Pulmonary artery endothelial cell (primary cell): ENCODE measurements at places on chromosomes 11 and 22. TPM values are rescaled to one million over a fixed set of nuclear protein-coding genes. Genes with fewer than 3 reads are reported as not detected.

- no peak for DNase-seq
Measured at GRCh38 chr22:21651521-21652009, 9.5 kb downstream of the SDF2L1 start.

- no peak for DNase-seq
Measured at GRCh38 chr22:30731658-30732057, 37.0 kb downstream of the OSBP2 start.

DNA sequence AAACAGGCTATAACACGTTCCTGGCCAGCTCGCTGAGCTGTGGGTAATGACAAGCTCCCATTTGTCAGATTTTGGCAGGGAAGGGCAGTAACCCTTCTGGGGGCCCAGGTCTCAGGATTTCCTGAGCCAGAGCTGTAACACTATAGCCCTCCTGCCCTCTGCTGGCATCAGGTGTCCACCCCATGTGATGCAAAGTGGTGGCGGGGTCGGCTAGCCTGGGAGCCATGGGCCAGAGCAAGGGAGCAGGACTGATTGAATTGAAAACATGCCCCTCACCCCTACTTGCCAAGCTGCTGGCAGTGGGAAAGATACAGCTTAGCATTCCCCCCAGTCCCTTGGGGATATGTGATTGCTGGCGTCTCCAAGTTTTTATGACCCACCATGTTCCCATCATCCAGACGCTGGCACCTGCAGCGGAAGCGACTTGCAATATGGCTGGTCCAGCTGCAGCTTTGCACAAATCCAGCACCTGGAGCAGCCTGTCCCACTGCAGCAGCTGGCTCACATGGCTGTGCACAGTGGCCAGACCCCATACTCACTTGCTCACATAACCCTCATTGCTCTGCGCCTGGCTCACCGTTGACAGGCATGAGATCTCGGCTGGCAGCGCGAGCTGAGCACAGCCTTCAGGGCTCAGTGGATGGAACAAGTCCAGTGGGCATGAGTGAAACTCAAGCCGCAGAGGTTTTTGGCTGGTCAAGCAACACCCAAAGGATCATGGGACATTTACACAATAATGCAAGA, 1147.8 kb downstream of the JRKL start:
- no peak for DNase-seq

- no peak for DNase-seq
Measured at GRCh38 chr22:24040946-24041345, 29.8 kb downstream of the CABIN1 start.

GRCh38 chr22:34161431-34162123, 241.3 kb upstream of the LARGE1 start:
- no peak for DNase-seq

GRCh38 chr11:95500466-95500865, 269.5 kb upstream of the SESN3 start:
- DNase-seq, result no peak

DNA sequence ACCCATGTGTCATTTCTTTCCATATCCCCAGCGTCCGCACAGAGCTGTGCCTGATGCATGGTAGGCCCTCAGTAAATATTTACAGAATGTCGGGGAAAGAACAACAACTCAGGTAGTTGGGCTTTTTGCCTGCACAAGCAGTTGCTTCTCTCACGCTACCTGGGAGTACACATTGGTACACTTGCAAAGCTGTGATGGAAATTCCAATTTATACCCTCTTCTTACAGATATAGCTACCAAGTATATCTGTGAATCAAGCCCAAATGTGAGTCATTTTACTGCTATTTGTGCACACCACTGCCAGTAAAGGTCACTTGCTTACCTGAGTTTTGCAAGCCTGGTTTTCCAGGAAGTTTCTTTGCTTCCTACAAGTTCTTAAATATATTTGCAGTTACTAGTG, 333.0 kb upstream of the NARS2 start:
- DNase-seq, result no peak

DNA sequence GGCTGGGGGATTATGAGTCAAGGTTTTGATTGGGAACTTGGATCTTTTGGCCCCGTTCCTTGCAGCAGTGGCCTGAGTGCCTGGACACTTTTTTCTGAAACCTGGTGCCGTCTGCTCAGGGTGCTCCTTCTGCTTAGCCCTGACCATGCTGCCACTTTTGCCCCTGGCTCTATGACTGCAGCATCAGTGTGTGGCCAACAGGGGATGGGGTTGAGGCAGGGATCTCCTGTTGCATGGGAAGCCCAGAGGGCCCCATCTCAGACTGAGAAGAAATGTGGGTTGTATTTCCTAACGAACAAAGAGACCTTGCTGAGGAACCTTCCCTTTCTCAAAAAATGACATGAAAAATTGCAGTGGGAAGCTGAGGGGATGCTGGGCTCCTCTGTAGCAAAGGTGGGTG, 18.7 kb downstream of the POU2F3 start:
- DNase-seq, result no peak

DNA sequence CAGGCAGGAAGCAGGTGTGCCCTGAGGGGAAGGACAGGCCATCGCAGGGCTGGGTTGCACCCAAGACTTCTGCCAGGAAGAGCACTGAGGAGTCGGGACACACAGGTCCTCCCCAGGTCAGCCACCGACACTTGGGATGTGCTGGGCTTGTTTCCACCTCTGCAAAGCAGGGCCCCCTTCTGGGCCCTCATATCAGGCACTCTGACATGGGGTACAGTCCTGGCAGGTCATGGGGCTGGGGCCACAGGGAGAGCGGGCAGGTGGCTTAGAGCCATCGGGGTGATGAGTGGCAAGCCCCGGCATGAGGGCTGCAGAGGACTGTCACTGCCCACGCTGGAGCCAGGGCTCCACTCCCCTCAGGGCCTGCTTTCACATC, 7.9 kb upstream of the ADORA2A start:
- DNase-seq, result no peak

DNA sequence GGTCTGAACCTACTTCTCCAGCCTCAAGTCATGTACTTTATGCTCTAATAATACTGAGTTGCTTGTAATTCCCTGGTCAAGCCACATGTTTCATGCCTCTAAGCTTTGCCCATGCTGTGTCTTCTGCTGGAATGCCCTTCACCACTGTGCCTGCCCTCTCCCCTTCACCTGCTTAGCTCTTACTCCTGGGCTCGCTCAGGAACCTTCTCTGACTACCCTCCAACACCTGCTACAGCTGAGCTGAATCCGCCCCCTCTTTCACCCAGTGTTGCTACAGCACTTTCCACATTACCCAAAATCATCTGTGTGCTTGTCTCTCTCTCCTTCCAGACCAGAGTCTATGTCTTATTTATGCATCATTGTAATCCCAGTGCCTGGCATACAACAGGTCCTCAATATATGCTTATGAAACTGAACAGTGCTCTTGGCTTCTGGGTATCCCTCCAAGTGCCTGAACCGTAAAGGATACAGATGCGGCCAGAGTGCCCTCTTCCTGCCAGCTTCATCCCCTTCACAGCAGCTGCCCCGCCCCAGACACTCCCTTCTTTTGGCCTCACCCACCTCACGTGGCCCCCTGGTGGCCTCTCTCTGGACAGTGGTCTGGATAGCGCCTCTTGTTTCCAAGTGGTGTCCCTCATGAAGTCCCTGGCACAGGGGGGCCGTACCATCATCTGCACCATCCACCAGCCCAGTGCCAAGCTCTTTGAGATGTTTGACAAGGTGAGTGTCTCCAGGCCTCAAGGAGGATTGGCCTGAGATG, 7.1 kb downstream of the ABCG4 start:
- no peak for DNase-seq

- no peak for DNase-seq
Measured at GRCh38 chr11:118200901-118201680, 23.7 kb downstream of the JAML start.

Gene DNAJB13
- not detected in 2 replicates for total RNA-seq

Gene HIPK3
- total RNA-seq, result 66.9 and 74.5 TPM in 2 replicates

Gene NTM
- total RNA-seq, result 2.1 and 2.6 TPM in 2 replicates

Gene ASPHD2
- 7.5 and 8.2 TPM in 2 replicates for total RNA-seq

Gene CFAP300
- 0.13 TPM in 1 of 2 replicates, not detected in the other for total RNA-seq
